Activated CD8-positive, alpha-beta memory T cell treated with anti-CD3 and anti-CD28 coated beads for 1 hour (primary cell): ENCODE measurements at places on chromosomes 2 and 18.
A peak's percentile ranks its signal among the peaks of the same experiment; 100 is the strongest.

- DNase-seq: no peak
Observed at GRCh38 chr18:74503137-74503536, 7.0 kb downstream of the CNDP2 start.

GRCh38 chr18:62337336-62337735 is 12.2 kb downstream of the TNFRSF11A start:
- DNase-seq: no peak

- no peak for DNase-seq
Observed at GRCh38 chr2:9158786-9159779, 47.5 kb upstream of the ASAP2 start.

- no peak for DNase-seq
Observed at GRCh38 chr18:68414407-68414806, 300.5 kb downstream of the TMX3 start.

GRCh38 chr2:48965204-48965603 is 189.1 kb downstream of the FSHR start:
- DNase-seq: no peak

DNA sequence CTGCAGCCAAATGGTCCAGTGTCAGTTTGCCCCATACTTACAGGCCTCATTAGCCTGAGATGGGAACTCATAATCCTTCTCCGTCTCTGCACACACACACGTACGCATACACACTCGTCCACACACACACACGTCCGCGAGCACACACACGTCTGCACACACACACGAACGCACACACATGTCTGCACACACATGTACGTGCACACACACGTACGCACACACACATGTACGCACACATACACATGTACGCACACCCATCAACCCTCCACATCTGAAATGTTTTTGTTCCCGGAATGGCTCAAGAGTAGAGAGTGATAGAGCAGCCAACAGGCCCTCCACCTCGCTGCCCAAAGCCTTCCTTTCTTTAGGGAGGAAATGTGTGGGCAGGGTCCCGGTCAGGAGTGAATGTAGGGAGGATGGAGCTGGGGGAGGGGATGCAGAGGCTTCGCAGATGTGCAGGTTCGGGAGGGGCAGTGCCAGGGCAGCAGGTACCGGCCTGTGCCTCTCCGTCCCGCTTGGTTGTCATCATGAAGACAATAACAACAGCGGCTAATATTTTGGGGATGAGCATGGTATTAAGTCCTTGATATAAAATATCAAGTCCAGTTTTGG is 52.7 kb downstream of the PTGR3 start:
- DNase-seq: no peak

DNA sequence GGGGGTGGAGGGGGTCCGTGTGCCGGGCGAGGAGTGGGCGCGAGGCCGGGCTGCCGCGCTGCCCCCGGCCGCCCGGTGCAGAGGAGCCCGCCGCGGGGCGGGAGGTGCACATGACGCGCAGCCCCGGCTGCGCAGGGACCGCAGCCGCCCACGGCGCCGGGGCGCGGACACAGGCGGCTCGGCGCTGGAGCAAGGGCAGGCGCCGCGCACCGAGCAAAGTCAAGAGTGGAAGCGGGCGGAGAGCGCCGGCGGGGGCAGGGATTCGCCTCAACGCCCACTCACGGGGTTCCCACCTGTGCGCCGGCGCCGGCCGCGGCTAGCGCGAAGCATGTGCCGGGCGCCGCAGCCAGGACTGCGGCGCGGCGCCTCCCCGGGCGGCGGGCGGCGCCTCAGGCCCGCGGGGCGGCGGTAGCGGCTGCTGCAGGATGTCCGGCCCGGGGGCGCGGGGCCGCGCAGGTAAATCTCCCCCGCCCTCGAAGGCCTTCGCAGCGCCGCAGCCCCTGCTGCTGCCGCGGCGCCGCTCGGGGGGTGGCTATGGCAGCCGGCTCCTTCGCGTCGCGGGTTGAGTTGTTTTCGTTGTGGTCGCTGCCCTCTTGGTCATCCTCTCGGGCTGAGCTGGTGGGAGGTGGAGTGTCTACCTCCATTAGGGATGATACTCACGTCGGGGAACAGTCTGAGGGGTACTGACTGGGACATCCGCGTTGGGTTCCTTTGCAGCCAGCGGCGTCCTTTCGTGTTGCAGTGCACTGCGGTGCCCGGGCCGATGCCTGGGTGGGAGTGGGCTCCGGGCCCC is 216.3 kb upstream of the DTNA start:
- no peak for DNase-seq

DNA sequence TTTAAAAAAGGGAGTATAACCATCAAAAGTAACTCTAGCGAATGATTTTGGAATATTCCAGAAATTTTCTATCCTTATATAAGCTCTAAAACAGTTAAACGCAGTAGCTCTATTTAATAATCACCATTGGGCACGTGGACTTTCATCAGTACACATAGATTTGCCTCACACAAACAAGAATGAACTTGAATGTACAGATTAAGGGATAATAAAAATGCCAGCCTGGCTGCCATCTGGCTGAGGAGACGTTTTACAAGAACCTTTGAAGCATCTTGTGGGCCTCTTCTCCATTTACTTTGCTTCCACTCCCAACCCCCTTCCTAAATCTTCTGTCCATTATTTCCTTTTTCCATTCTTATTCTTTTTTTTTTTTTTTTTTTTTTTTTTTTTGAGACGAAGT is 47.2 kb downstream of the AGAP1 start:
- DNase-seq: no peak

DNA sequence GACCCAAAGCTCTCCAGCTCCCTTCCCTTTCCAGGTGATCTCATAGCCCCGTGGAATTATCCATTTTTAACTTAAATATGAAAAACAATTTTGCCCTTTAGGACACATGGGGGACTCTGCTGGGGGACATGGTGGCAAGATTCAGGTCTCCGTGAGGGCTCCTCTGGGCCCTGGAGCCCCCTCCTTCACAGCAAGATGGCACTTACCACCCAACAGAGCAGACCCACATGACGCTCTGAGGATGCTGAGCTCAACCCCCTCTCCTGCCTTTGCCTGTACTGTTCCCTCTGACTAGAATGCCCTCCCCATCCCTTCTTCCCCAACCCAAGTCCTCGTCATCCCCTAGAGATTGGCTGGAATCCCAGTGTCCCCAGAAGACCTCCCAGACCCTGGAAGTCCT is 17.2 kb downstream of the TEX51 start:
- DNase-seq: no peak

- no peak for DNase-seq
Observed at GRCh38 chr2:173647681-173648311, 293.1 kb downstream of the CDCA7 start.

GRCh38 chr18:78429127-78430108 is 550.2 kb upstream of the SALL3 start:
- no peak for DNase-seq

DNA sequence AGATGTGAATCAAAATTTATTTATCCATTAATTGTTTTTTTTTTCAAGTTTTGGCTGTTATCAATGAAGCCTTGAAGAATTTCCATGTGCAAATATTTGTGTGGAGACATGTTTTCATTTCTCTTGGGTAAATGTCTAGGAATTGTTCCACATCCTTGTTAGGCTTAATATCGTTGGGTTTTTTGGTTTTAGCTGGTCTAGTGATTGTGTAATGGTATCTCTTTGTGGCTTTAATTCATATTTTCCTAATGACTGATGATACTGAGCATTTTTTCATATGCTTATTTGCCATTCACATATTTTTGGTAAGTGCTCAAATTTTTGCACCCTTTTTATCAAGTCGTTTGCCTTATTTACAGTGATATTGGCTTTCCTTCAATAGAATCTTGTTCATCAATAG is 250.3 kb upstream of the EPHA4 start:
- DNase-seq: no peak

DNA sequence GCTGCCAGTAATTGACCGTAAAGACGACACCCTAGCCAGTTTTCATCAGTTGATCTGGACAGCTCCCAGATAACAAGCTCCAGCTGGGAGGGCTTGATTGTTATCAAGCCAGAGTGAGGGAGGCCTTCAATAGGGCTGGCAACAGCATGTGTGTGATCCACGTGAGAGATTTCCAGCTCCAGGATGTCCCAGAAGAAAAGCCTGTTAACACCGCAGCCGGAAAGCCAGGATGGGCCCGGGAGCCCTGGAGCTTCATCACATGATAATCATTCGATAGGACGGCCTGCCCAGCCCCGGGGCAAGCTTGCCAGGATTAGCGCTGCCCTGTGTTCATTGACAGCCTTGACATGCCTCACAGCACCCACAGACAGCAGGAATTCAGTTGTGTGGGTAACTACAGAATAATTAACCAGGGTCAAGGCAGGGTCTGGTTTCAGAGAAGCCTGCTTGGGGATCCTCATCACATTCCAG is 182.5 kb downstream of the C1D start:
- no peak for DNase-seq

DNA sequence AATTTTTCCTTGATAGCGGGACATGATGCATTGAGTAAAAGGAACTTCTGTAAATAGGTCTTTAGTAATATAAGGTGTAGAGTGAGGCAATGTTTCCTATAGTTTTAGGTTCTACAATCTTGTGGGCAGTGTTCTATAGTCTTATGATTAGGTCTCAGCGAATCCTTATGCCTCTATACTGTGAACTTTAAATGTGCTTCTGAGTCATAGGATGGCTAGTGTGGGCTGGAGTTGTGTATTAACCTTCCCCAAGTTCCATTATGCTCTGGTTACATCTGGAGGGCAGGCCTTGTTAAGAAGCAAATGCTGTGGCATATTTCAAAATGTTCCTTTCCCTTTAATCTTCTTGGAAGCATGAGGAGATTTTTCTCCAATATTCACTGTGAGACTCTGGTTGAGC is 73.5 kb downstream of the ROCK2 start:
- no peak for DNase-seq

DNA sequence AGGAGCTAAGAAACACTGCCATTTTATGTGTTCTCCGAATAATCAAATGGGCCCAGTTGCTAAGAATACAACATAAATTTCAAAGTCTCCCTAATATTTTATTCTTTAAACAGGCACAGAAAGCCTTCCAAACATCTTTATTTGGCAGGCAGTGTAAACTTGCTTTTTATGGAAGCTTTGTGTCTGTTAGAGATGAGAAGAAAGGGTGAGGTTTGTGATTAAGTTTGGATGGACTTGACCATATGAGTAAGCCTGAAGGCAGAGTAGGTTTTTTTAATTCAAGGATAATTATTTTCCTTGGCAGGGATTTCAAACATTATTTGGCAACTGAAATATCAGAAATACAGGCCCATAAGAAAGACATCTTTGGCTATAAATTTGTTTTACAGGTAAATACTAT is 62.9 kb downstream of the COX7A2L start:
- DNase-seq: no peak

DNA sequence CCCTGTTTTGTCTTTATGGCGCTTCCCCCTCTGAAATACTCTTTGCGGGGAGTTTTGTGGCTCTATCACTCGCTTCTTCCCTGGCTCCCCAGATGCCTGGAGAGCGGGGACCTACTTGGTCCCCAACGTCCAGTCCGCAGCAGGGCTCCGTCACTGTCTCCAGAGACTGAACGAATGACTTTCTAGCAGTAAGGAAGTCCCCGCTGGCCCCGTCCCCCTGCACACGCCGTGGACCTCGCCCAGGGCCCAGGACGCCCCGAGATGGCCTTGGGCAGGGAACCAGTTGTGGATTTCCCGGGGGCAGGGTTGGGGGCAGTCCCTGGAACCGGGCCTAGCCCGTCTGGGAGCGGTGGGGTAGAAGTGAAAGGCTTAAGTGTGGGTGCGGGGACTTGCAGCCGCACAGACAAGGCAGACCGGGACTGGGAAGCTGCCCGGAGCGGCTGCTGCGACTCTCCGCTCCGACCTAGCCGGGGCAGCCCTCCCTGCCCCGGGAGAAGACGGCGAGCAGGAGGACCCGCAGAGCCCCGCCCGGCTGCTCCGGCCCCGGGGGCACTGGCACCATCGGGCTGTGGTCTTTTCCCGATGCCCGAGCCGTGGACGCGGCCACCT is 821 bp upstream of the EPHA4 start:
- no peak for DNase-seq

GRCh38 chr2:104862058-104862941 is 8.4 kb downstream of the POU3F3 start:
- DNase-seq: no peak

DNA sequence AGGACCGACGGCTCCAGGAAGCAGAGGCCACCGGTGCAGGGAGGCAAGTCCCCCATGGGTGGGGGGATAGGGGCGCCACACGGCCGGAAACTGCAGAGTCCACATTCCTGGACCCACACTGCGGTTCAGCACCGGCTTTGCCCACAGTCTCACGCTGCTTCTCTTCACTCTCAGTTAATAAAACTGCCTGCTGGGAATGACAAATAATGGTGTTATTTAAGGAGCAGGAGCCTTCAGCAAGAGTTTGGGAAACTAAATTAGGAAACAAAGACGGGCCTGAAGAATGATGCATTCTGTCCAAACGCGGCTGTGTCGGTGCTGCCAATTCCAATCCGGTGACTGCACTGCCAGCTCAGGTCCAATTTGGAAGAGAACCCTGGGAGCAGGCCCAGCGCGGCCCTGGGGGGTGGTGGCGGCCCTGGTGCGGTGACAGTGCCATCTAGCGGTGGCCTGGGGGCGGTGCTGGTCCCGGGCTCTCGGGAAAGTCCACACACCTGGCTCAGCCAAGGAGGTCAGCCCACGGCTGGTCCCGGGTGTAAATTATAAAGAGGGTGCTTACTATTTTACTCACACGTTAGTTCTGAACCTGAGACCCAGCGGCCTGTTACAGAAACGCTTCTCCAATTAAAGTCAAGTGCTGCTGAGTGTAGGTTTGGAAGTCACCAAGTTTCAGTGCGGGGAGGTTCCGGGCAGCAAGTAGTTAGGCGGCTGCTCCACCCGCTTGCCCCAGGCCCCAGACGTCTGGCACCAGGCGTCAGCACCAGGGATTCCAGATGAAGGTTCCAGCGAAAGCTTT is 73.1 kb upstream of the PXDN start:
- peak; percentile 42 for DNase-seq

- no peak for DNase-seq
Observed at GRCh38 chr2:157447741-157448140, 3.9 kb upstream of the CYTIP start.

DNA sequence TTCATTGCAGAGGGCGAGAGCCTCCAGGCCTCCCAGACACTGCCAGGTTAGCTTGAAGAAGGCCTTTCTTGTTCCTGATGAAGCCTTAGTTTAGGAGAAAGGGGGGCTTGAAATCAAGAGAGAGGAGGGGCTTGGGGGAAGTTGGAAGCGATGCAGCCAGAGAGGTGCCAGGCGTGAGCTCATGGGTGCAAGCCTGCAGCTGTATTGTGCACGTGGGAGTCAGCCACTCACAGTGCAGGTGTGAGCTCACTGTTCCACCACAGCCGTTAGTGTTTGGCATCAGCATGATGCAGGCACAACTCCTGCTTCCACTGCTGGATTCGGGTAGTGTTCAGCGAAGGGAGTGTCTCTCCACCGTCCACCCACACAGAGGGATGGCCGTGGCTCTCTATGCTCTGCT is 68.4 kb upstream of the ALPP start:
- DNase-seq: no peak

DNA sequence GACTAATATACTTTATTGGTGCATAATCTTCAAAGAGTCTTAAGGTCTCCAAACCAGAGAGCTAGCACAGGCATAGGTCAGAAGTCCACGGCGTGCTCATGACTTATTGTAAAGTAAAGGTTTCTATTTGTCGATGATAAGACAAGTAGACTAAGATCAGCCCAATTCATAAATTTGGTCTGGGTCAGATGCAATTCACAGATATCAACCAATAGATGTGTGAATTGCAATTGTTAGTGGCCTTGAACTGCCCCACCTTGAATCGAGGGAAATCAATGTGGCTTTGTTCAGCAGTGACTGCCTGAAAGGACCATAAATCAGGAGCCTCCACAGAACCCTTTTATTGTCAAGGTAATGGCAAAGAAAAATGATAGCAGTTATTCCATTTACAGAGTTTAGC is 39.1 kb upstream of the CPS1 start:
- no peak for DNase-seq

GRCh38 chr2:174120346-174120745 is 128.0 kb downstream of the OLA1 start:
- DNase-seq: no peak

- no peak for DNase-seq
Observed at GRCh38 chr2:69309351-69310110, 77.5 kb downstream of the GFPT1 start.
